Stimulated activated CD4-positive, alpha-beta T cell treated with anti-CD3 and anti-CD28 coated beads, Interleukin-12 subunit alpha, Interleukin-12 subunit beta, amount 100 ng/mL, for 48 hours (primary cell): ENCODE measurements at places on chromosomes 2 and 18.

GRCh38 chr2:18186816-18187613 is 308.5 kb downstream of the KCNS3 start:
- no peak for DNase-seq

DNA sequence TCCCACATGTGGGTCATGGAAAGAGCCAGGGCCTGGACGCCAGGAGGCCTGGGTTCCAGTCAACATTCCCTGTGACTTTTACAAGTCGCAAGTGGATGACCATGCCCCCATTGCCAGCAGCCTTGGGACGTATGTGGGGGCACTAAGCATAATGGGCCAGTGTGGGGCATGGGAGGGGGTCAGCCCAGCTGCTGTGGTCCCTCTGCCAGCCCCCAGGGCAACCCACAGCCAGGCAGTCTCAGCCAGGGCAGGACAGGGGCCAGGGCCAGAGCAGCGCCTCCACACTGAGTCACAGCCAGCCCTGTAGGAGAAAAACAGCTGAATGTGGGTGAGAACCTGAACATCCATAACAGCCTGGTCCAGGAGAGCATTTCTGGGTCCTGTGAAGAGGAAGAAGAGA is 173.2 kb downstream of the GFPT1 start:
- no peak for DNase-seq

DNA sequence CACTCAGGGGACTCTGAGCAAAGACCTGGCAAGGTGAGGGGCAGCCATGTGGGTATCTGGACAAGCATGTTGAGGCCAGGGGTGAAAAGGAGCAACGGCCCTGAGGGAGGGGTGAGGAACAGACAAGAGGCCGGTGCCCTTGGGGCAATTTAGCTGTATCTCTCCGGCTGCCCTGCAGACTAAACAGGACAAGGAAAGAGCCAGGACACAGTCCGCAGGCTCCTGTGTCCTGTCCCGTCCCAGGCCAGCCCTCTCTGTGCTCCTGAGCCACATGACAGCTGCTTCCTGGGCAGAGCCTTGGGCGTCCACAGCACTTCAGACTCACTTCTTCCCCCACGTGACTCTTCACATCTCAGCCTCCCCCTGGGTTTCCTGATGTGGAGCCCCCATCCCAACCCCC is 206.1 kb downstream of the KLHL29 start:
- no peak for DNase-seq

- no peak for DNase-seq
Observed at GRCh38 chr18:48657447-48658120, 118.8 kb downstream of the CTIF start.

- no peak for DNase-seq
Observed at GRCh38 chr18:26503382-26503781, 45.0 kb downstream of the KCTD1 start.

- no peak for DNase-seq
Observed at GRCh38 chr2:212384027-212384426, 154.6 kb downstream of the ERBB4 start.

DNA sequence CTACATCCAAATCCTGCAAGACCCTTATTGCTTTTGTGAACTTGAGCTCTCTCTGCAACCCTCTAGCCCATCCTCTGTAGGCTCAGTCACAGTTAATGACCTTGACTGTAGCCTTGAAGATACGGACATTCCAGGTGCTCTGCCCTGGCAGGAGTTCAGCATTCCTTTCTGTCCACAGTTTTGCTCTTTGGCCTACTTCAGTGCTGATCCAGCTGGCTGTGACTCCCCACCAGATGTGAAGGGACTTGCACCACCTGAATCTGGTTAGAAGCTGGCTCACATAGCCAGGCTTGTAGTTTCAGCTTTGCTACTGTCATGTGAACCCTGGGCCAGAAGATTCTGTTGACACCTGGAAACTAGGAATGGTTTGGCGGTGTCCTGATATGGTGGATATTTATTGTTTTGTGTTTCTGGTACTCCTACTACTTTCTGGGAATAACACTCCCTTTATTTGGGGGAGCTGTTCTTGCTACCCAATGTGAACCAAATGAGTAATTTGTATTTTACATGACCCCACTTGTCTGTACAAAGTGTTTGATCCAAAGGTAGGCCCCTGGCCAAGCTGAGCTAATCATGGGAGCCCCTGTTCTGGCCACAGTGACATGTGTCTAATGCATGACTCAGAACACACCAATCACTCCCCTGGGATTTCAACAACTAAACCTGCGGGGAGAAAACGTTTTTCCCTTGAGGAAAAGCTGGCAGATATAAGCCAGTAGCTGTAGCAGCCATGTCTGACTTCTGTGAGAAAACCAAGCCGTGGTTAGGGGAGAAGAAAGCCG is 73.4 kb downstream of the CDCA7 start:
- DNase-seq: no peak

DNA sequence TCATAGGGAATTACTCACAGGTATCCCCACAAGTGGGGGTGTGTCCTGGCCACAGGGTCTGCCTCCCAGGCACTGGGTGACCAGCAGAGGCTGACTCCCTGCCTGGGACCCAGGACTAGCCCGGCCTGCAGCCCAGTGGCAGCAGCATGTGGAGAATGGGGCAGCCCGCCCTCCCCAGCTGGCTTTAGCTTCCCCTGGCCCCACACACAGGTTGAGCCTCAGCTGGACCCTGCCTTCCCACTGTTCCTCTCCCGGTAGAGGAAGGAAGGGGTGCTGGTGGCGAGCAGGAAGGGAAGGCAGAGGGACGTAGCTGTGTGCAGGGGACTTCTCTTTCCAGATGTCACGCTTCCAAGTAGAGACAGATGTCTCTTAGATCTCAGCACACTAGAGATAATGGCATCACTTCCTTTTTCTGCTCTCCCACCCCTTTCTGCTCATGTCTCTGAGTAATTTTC is 51.4 kb downstream of the EMILIN2 start:
- DNase-seq: no peak

- DNase-seq: no peak
Observed at GRCh38 chr2:78431241-78431640, 594.3 kb upstream of the REG3G start.

- no peak for DNase-seq
Observed at GRCh38 chr2:28011322-28011737, 120.8 kb downstream of the BABAM2 start.

- no peak for DNase-seq
Observed at GRCh38 chr18:33804258-33804657, 226.2 kb downstream of the ASXL3 start.

DNA sequence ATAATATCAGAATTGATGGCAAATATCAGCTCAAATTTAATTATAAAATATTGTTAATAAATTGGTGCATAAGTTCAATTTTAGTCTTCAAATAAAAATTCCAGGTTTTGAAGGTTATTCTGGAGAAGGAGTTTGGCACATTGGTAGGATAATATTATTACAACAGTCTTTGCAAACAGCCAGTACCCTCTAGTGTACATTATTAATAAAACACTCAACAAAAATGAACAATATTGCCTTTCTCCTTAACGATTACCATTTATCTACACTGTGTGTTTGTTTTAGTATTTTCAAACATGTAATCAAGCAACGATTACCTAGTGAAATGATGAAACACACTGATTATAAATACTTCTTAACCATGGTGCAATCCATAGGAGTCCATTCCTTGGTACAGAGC is 334.0 kb upstream of the FSIP2 start:
- no peak for DNase-seq

GRCh38 chr2:192215096-192215877 is 20.6 kb upstream of the TMEFF2 start:
- DNase-seq: no peak

- DNase-seq: no peak
Observed at GRCh38 chr18:55252053-55252675, 292.9 kb upstream of the CCDC68 start.

GRCh38 chr2:26769089-26769761 is 5.1 kb downstream of the SLC35F6 start:
- no peak for DNase-seq

DNA sequence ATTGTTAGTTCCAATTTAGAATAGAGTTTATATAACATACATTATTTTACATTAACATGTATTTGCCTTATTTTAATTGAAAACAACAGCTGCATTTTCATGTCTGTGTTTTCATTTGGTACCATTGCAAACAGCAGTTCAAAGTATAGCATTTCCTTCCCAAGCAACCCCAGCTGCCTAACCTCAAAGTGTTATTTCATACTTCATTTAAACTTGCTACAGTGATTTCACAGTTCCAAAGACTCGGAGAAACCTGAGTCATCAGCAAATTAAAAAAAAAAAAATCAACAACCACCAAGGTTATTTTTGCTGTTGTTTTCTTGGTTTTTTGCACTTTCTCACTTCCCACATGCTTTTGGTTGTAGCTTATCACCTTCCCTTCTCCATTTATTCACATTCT is 236.5 kb upstream of the SPHKAP start:
- DNase-seq: no peak

- no peak for DNase-seq
Observed at GRCh38 chr2:224264259-224264658, 137.6 kb downstream of the FAM124B start.

DNA sequence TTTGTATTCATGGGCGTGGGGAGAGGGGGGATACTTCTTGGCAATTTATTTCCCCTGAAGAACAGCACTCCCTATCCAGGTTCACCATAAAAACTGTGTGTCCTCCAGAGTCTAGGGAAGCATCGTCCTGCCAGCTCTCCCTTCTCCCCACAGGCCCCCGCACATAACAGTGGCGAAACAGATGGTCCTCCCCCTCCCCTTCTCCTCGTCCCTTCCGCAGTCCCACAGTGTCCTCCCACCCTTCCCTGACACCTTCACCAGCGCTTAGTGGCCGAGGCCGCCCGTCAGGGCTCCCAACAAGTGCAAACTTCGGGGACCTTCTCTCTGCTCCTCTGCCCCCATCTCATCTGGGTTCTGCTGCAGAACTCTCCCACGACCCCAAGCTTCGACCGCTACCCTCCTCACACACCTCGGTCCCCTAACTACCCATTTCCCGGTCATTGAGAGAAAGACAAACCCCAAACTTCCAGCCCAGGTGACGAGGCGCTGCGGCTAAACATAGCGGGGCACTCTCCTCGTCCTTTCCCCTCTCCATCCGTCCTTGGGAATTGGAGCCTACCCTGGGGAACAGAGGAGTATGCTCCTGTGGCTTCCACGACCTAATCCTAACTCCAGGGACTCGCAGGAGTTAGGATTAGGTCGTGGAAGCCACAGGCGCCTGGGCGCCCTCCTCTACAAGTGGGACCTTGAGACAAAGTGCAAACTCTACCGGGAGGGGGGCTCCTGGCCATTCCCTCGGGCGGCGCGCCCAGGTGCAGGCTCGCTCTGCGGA is 971 bp downstream of the ZNF385B start:
- no peak for DNase-seq

DNA sequence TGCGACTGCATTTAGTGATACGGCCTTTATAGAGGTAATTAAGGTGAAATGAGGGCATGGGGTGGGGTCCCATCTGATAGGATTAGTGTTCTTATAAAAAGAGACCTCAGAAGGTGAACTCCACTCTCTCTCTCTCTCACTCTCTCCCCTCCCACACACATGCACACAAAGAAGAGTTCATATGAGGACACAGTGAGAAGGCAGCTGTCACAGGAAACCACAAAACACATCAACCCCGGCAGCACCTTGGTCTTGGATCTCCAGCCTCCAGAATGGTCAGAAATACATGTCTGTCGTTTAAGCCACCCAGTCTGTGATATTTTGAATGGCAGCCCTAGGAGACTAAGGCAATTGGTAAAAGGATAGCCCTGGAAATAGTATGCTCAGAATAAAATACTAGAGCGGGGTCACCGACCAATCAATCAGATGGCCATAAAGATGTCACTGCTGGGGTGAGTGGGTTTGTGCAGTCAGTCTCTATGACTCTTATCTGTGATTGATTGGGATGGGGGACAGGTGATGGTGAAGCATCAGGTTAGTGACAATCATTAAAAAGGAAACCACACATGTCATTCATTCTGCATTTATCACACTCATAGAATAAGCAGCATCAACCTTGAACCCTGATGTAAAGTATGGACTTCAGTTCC is 118.9 kb upstream of the POU3F3 start:
- DNase-seq: no peak

GRCh38 chr18:44986933-44987332 is 306.2 kb downstream of the SETBP1 start:
- DNase-seq: no peak

- DNase-seq: no peak
Observed at GRCh38 chr2:42685303-42685702, 78.6 kb downstream of the OXER1 start.

GRCh38 chr2:74546004-74546403 is 7.7 kb downstream of the LOXL3 start:
- DNase-seq: no peak

- DNase-seq: no peak
Observed at GRCh38 chr2:12959935-12960334, 243.2 kb downstream of the TRIB2 start.

DNA sequence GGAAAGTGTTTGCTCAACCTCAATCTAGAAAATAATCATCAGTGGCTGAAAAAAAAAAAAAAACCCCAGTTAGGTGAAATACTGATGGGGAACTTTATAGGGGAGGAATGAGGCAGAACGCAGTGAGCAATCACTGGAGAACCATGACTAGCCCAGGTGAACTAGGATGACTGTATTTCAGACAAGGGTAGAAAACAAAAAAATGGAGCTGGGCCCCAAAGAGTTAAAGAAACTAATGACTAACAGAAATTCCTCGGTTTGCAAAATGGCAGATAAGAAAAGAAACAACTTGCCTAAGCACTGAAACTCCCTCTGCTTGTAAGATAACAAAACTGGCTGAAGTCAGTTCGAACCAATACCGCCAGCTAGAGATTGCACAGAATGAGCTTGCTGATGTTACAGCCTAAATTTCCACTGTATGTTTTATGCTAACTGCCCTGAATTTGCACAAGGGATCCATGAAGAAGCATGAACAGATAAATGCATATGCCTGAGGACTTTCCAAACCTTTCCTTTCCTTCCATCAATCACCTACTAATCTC is 245.9 kb downstream of the METTL4 start:
- no peak for DNase-seq

DNA sequence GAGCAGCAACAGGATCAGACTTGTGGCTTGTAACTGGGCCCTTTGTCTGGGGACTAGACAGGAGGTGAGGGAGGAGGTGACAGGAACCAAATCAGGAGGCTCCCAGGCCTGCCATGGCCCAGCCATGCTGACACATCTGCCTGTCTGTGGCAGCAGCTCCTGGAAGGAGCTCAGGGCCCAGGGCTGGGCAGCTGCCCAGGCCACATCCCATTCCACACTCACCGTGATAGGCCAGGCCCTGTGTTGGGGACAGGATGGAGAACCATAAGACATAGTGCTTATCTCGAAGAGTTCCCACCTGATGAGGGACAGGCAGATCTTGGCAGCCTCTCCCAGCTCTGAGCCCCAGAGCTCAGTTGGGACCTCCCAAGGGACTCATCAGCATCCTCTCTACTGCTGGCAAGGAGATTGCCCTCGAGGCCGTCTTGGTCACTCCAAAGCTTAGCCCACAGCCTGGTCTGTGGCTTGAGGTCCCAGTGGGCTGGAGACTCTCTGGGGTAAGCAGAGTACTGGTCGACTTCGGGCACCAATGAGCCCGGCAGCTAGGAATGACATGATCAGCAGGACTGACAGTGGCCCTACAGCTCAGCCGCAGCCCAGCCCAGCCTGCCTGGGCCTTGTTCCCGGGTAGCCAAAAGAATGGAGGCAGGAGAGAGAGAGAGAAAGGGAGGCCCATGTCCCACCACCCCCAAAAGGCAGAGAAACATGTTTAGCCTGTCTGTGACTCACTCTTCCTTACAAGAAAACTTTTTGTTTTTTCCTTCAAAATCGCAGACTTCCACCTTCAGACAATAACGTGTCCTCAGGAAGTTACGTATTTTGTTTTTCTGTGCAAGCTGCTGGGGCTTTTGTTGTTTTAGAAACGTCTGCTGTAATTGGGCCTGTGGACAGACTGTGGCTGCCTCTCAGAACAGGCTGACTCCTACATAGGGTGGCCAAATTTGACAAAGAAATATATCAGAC is 82.1 kb downstream of the HS1BP3 start:
- no peak for DNase-seq
